Stimulated activated CD4-positive, alpha-beta T cell treated with anti-CD3 and anti-CD28 coated beads, Interleukin-15, amount 100 ng/mL, for 1 hour (primary cell): ENCODE measurements at places on chromosomes 2 and 18.

DNA sequence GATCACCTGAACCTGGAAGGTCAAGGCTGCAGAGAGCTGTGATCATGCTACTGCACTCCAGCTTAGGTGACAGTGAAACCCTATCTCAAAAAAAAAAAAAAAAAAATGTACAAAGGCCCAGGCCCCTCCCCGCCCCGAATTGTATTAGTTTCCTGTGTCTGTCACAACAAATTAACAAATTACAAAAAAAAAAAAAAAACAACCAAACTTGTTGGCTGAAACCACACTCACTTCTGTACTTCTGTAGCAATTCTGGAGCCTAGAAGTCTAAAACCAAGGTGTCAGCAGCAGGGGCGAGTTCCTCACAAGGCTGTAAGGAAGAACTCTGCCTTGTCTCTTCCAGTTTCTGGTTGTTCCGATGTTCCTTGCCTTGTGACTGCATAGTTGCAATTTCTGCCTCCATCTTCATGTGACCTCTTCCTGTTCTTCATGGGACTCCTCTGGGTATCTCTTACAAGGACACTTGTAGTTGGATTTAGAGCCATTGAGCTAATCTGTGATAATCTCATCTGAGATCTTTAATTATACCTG lies 100.8 kb upstream of the ZSWIM2 start:
- DNase-seq: no peak

GRCh38 chr2:55885127-55885943 lies 38.2 kb downstream of the EFEMP1 start:
- DNase-seq: no peak

DNA sequence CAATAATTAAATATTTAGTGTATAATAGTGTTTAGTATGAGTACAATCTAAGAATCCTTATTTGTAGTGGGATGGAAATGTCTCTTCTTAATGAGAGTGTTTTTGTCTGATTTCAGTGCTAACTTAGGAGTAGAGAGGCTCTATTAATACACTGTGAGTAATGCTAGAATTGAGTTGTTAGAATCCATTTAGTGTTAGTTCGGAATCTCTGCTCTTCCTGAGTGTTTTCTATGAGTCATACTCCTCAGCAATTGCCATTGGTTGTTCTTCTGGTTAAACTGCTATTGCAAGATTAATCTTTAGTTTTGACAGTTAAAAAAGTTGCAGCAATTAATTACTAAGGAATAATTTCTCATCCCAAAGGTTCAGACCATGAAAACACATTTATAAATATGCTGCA lies 828.6 kb upstream of the POU3F3 start:
- no peak for DNase-seq

DNA sequence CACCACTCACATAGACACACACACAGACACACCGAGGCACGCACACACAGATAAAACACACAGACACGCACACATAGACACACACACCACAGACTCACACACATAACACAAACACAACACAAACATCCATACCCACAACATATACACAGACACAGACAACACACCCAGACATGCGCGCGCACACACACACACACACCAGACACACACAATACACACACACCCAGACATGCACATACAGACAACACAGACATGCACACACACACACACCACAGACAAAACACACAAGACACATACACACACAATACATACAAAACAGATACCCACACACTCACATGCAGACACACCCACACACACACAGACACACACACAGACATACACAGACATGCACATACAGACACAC lies 95.4 kb upstream of the SMAD7 start:
- no peak for DNase-seq

- DNase-seq: no peak
Observed at GRCh38 chr2:151315381-151315903, 26.0 kb upstream of the NMI start.

DNA sequence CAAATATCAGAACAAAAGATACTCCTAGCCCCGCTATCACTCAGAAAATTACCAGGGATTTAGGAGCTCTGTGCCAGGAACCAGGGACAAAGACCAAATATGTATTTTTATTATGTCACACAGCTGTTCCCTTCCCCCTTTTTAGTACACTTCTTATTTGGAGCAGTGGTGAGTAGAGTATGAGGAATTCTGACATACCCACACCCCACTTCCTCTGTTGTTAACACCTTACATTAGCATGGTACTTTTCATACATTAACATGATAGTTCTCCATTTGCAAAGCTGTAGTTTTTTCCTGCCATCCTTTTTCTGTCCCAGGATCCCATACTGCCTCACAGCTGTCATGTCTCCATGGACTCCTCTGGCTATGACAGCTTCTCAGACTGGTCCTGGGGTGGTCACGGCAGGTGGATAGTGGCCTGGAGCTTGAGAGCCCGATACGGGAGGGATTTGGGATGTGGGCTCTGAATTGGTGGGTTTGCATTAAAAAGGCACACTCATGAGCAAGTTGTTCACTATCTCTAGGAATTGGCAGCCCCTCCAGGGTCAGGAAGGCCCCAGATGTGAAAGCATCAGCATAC lies 100.2 kb downstream of the SH3RF3 start:
- no peak for DNase-seq

GRCh38 chr18:62289047-62289446 lies 36.1 kb upstream of the TNFRSF11A start:
- no peak for DNase-seq

- DNase-seq: no peak
Observed at GRCh38 chr2:216392018-216392562, 19.8 kb upstream of the MARCHF4 start.

GRCh38 chr2:211835695-211836094 lies 702.9 kb downstream of the ERBB4 start:
- DNase-seq: no peak

- DNase-seq: no peak
Observed at GRCh38 chr2:46485002-46485401, 5.6 kb downstream of the TMEM247 start.

DNA sequence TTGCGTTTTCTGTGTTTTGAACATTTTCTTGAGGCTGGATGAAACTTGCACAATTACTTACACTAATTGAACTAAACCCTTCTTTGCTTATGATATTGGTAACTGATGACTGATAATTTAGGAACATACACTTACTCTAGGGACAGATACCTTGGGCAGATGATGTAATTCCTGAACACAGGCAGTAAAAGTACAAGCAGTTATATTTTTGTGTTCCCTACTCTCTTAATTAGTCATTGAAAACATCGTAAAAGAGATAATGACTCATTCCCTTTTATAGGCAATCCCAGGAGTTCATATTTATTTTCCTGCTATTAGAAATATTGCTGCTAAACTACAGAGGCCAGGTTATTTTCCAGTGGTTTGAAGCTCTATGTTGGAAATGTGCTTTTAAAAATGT lies 46.4 kb downstream of the CCDC85A start:
- no peak for DNase-seq

DNA sequence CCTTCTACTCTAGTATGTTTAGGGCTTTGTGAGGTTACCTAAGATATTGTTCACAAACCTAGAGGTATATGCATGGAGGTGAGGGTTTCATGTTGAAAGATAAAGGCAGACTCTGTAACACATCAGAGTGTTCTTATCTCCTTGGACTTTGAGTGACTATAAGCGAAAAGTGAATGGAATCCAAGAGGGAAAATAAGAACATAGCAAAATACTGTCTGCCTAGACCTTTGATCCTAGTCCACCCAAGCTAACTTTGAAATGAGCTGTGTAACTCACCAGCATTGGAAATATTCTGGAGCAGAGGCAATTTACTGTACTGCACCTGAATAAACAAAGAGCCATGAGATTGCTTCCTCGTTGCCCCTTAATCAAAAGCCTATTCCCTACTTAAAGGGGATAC lies 28.2 kb upstream of the GALNT1 start:
- no peak for DNase-seq

GRCh38 chr2:127421871-127422558 lies 3.8 kb downstream of the PROC start:
- no peak for DNase-seq

DNA sequence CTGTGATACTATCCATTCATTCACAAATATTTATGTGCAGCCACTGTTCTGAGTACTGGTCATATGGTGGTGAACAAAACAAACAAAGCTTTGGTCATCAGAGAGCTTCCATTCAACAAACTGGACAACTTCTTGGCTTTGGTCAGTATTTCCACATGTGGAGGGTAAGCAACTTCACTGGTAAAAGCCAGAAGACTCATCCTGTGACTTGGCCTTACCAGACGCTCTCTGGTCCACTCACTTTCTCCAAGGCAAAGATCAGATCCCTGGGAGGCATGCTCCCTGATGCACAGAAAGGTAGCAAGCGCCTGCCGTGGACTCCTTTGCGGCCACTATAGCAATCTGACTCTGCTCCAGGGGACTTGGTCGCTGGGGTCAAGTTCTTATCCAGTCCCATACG lies 179.5 kb downstream of the EN1 start:
- DNase-seq: no peak

DNA sequence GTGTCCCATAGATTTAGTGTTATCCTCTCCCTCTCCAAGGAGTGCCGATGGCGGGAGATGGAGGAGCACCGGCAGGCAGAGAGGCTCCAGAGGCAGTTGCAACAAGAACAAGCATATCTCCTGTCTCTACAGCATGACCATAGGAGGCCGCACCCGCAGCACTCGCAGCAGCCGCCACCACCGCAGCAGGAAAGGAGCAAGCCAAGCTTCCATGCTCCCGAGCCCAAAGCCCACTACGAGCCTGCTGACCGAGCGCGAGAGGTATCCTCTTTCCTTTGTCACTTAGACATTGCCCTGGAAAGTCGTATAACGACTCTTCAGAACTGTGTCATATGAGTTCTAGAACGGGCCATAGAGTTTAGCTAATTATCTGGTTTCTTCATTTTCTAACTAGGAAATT lies 132.2 kb upstream of the IL1R2 start:
- DNase-seq: no peak
